Tibial nerve (tissue), 4 donors: ENCODE measurements at places on chromosomes 2 and 18. TPM values are rescaled to one million over a fixed set of nuclear protein-coding genes. Genes with fewer than 3 reads are reported as not detected.

GRCh38 chr18:45057955-45058600, 377.4 kb downstream of the SETBP1 start:
- H3K4me3 ChIP-seq = no peak overlapping the region
- no peaks in the 10 kb centered on the region for H3K27me3 ChIP-seq
- H3K36me3 ChIP-seq = peaks cover 4% of the 10 kb centered on the region
- DNase-seq = no peak
- no peaks in the 10 kb centered on the region for H3K4me1 ChIP-seq

OR6B2 gene
- 3.3 TPM for total RNA-seq

- H3K27ac ChIP-seq = no peak overlapping the region
- no peaks in the 10 kb centered on the region for H3K36me3 ChIP-seq
- no peak overlapping the region for H3K4me3 ChIP-seq
- no peak for DNase-seq
- no peaks in the 10 kb centered on the region for H3K27me3 ChIP-seq
- H3K4me1 ChIP-seq = no peaks in the 10 kb centered on the region
Measured at GRCh38 chr18:64403784-64404503, 255.1 kb upstream of the LINC00305 start.

DNA sequence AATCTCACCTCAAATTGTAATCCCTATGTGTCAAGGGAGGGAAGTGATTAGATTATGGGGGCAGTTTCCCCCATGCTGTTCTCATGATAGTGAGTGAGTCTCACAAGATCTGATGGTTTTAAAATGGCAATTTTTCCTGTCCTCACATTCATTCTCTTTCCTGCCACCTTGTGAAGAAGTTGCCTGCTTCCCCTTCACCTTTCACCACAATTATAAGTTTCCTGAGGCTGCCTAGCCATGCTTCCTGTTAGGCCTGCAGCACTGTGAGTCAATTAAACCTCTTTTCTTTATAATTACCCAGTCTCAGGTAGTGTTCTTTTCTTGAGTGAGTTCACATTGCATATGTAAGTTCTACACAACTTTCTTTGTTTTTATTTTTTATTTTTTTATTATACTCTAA, 271.5 kb downstream of the EXOC6B start:
- no peak overlapping the region for H3K27ac ChIP-seq
- DNase-seq = no peak
- no peak overlapping the region for H3K4me3 ChIP-seq
- no peaks in the 10 kb centered on the region for H3K4me1 ChIP-seq
- H3K36me3 ChIP-seq = peaks cover 16% of the 10 kb centered on the region

GRCh38 chr2:238744951-238745350, 102.9 kb upstream of the TWIST2 start:
- no peaks in the 10 kb centered on the region for H3K36me3 ChIP-seq
- H3K27me3 ChIP-seq = no peaks in the 10 kb centered on the region
- no peak overlapping the region for H3K27ac ChIP-seq
- no peak overlapping the region for H3K4me3 ChIP-seq
- H3K4me1 ChIP-seq = no peaks in the 10 kb centered on the region

DNA sequence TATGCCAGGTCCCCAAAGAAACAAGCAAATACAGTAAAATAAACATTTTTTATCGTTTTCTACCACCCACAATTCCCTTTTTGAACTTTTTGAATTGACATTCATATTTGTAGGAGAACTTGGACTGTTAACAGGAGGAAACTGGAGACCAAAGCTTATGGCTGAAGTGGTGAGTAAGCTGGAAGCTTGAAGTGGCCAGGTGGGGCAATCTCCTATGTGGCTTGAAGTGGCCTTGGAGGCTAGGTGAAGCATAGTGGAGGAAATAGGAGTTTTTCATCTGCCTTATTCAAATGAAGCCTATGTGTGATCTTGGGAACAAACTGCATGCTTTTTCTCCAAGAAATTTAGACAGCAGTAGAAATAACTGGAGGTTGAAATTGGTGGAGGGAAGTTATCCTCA, 962.9 kb upstream of the FANCL start:
- H3K27me3 ChIP-seq = no peaks in the 10 kb centered on the region
- DNase-seq = no peak
- H3K4me3 ChIP-seq = no peak overlapping the region
- H3K36me3 ChIP-seq = no peaks in the 10 kb centered on the region
- no peak overlapping the region for H3K27ac ChIP-seq
